OCI-M1 (cell line): ENCODE measurements at places on chromosomes 11 and 22.

GRCh38 chr11:128465946-128466705 lies 121.2 kb downstream of the ETS1 start:
- no peak for DNase-seq

DNA sequence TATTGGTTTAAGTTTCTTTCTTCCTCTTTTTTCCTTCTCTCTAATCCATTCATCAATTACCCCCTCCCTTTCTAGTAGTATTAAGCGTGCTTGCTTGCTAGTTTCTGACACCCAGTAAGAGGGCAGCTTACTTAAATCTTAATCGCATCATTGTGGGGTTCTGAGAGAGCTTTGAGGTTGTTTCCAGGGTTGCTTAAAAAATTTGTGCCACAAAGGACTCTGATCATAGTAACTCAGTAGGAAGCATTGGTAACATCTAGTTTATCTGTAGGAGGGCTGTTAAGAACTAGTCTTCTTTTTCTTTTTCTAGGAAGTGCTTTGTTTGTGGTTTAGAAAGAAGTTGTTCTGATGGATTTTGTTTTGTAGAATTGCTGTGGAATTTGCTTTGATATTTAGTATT lies 45.3 kb downstream of the TMEM135 start:
- DNase-seq, result peak; percentile 69

- DNase-seq, result no peak
Observed at GRCh38 chr11:122234257-122234656, 118.2 kb upstream of the BLID start.

GRCh38 chr11:35179466-35180135 lies 40.6 kb downstream of the CD44 start:
- DNase-seq, result no peak

- DNase-seq, result no peak
Observed at GRCh38 chr11:112377946-112378345, 117.3 kb upstream of the PLET1 start.

GRCh38 chr11:87440076-87440770 lies 402.5 kb downstream of the TMEM135 start:
- no peak for DNase-seq
